ENCODE measurements at places on chromosomes 3 and 15.

- DNase-seq: no peak
Measured at GRCh38 chr3:117192888-117193287, 483.3 kb downstream of the TUSC7 start.

DNA sequence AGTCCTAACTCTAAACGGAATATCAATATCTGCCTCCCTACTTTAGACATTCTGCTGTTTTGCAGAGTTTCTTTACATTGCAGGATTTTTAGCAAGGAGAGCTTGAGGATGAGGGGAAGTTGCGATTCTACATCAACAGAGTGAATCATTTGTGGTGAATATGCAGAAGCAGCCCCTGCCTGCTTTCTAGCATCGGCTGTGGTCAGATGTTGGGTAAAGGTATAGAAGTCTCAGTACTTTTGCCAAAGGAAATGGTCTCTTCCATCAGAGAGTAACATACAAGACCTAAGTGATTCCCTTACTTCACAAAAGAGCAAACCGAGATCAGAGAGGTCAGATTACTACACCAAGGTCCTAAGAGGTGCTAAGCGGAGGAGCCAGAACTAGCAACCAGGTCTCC, 15.2 kb downstream of the ST3GAL6 start:
- no peak for DNase-seq

GRCh38 chr3:45140141-45140769, 5.9 kb downstream of the CDCP1 start:
- no peak for DNase-seq

- no peak for DNase-seq
Measured at GRCh38 chr3:157531301-157531660, 28.1 kb upstream of the VEPH1 start.

DNA sequence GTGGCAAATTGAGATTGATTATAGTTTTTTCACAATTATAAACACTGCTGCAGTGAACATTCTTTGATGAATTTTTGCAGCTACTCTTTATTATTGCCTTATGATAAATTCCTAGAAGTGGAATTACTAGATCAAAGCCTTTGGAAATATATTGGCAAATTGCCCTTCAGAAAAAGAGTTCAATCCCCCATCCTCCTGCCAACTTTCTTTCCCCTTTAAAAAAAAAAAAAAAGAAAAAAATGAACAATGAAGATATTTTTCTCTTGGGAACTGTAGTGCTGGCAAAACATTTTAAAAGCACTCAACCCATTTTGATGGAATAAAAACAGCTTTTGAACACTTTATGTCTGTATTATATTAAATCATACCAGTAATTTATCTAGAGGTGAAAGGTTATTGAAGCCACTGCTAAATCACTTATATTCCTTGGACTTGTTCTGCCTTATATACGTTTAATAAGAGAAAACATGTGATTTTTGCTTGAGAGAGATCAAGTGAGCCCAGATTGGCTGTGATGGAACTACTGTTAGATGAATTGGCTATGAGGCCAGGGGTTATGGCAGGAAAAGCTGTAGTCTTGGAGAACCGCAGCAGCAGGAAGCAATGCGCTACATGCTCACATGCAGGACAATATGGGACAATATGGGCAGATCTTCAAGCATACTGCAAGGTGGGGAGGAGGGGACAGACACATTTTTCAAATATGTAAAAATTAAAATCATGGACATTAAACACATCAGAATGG, 212.8 kb upstream of the C2CD4B start:
- no peak for DNase-seq

- no peak for DNase-seq
Measured at GRCh38 chr3:62688812-62689211, 186.4 kb downstream of the CADPS start.

GRCh38 chr15:61063875-61064320, 165.2 kb downstream of the RORA start:
- no peak for DNase-seq

- no peak for DNase-seq
Measured at GRCh38 chr15:59158701-59159034, 48.0 kb upstream of the LDHAL6B start.

- no peak for DNase-seq
Measured at GRCh38 chr15:38518084-38518483, 46.5 kb downstream of the RASGRP1 start.

- DNase-seq: no peak
Measured at GRCh38 chr3:14608298-14608697, 43.3 kb upstream of the CCDC174 start.

DNA sequence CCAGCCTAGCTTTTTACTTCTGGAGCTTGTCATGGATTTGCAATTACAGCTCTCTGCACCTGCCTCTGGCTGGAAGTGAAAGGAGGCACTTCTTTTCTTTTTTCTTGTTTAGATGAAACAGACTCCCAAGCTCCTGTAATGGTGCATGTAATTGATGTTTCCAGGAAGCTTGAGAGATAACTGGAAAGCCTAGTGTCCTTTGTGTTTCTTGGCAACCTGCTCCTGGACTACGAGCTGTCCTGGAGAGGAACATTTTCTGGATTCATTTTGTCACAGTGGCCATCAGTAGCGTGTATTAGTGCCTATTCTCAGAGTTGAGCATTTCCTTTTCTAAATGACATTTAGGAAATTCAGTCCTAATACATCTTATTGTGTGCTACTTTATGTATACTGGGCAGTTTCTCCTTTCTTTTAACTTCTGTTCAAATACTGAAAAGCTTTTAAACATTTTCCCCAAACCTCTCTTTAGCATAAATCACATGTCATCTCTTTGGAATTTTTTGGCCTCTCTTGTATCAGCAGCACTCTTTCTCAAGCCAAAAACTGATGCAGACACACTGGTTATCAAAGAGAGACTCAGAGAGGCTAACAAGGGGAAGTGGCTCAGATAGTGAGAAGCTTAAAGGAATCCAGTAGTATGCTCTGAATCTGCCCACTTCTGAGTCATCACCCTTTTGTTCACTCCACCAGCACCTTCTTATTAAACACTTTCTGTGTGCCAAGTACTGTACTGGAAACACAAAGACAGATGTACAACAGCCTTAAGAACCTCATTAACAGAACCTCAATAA, 62.6 kb upstream of the SLC2A2 start:
- DNase-seq: peak; percentile 17

DNA sequence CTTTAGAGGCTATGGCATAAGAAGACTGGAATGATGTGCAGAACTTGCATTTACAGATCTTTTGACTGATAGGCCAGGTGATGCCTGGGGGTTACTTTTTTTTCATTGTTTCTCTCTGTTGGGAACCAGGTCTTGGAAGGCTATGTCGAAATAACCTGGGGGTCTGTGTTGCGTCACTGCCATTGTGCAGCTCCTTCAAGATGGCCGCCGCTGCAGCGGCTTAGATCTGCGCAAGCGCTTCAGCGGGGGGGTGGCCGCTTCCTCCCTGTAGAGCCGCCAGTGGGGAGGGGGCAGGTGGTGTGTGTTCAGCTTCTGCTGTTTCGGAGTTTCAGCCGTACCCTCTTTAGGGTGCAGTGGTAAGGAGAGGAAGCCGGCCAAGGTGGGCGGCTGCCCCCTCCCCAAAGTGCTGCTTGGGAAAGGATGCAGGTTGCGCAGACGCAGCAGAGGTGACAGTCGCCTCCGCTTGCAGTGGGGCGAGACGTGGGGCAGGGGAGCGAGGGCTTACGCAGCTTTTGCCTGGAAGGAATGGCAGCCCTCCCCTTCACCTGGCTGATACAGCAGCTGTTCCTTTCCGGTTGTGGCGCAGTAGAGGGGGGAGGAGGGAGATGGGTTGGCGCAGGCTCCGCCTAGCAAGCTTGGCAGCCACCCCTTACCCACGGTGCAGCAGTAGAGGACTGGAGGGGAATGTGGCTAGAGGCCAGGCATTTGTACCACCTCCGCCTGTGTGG, 1.5 kb downstream of the SNRPN start:
- peak; percentile 77 for DNase-seq

DNA sequence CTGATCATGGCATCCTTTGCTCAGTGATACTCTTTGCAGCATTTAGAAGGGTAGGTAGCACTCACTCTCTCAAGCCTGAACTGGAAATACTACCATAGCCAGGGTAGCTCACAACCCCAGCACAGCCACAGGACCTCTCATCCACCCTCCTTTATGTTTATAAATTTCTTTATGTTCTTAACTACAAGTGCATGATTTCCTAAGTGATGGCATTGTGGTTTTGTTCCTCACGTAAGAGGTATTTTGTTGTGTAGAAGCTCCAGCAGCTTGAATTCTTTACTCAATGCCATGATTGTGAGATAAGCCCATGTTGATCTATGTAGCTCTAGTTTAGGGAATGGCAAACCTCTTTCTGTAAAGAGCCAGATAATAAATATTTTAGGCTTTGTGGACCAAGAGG, 7.9 kb upstream of the RTP3 start:
- no peak for DNase-seq

- no peak for DNase-seq
Measured at GRCh38 chr3:184968115-184968514, 156.1 kb downstream of the VPS8 start.
